ENCODE measurements at places on chromosomes 2 and 18.

- peak; percentile 81 for DNase-seq
These were observed 202.2 kb downstream of the SOX11 start for GRCh38 chr2:5894355-5894754.

- no peak for DNase-seq
These were observed 88.5 kb upstream of the ODC1 start for GRCh38 chr2:10536569-10537133.

DNA sequence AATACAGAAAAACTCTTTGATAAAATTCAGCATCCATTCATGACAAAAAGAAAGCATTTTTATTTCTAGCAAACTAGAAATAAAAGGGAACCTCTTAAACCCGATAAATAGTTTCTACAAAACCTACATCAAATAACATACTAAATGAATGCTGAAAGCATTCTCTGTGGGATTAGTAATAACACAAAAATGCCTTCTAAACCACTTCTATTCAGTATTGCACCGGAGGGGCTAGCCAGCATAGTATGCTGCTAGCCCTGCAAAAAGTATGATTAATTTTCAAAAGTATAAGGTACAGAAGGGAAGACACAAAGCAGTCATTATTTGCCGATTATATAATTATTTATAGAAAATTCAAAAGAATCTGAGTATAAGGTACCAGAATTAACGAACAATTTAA, 145.2 kb downstream of the DTNB start:
- DNase-seq, result no peak

GRCh38 chr2:137983581-137983980, 19.3 kb downstream of the HNMT start:
- no peak for DNase-seq

- DNase-seq, result no peak
These were observed 63.5 kb upstream of the NFE2L2 start for GRCh38 chr2:177328056-177328455.

Data from esophagus muscularis mucosa (tissue), 4 donors.